ENCODE measurements at places on chromosomes 12 and 14.

GRCh38 chr12:11731455-11731854 is 82.0 kb downstream of the ETV6 start:
- no peak for DNase-seq

DNA sequence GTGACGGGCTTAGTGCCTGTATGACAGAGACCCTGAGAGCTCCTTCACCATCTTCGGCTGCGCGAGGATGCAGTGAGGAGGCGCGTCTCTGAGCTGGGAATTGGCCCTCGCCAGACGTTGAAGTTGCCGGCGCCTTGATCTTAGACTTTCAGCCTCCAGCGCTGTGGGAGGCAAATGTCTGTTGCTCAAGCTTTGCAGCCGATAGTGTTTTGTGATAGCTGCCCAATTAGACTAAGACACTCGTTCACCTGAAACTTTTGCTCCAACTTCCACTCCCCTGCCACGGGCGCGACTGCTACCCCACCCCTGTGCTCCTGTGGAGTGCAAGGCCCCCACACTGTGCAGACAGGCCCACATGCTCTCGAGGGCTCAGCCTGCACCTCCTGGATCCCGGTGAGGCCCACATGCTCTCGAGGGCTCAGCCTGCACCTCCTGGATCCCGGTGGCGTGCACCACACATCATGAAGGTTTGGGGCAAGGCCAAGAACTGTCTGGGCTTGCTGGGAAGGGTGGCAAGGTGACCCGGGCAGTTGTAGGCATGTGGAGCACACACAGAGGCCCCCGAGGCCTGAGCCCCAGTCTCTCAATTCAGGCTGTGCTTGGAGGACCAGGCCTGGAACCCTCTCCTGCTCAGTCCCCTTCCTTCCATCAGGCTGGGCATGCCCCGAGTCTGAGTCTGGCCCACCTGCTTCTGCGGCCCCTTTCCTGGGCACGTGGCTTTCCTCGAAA is 324.6 kb downstream of the TMEM121 start:
- DNase-seq, result no peak

DNA sequence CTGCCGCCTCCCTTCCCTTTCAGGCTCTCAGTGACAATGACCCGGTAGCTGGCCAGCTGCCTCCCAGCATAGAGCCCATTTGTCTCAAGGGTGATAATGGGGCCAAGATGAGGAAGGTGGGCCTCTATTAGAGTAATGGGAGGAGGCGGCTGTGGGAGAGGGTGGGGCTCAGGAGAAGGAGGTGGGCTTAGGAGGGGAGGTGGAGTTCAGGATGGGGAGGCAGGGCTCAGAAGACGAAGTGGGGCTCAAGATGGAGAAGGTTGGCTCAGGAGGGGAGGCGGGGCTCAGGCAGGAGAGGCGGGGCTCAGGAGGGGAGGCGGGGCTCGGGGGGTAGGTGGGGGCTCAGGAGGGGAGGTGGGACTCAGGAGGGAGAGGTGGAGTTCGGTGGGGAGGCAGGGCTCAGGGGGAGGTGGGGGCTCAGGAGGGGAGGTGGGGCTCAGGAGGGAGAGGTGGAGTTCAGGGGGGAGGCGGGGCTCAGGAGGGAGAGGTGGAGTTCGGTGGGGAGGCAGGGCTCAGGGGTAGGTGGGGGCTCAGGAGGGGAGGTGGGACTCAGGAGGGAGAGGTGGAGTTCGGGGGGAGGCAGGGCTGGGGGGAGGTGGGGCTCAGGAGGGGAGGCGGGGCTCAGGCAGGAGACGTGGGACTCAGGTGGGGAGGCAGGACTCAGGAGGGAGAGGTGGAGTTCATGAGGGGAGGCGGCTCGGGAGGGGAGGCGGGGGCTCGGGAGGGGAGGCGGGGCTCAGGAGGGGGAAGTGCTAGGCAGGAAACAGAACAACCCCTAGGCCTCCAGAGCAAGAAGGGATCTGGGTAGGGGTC is 36.8 kb downstream of the IQSEC3 start:
- DNase-seq, result no peak

- DNase-seq, result no peak
Measured at GRCh38 chr12:25708661-25709060, 155.6 kb upstream of the LMNTD1 start.

- no peak for DNase-seq
Measured at GRCh38 chr12:66708704-66709456, 30.0 kb upstream of the GRIP1 start.

DNA sequence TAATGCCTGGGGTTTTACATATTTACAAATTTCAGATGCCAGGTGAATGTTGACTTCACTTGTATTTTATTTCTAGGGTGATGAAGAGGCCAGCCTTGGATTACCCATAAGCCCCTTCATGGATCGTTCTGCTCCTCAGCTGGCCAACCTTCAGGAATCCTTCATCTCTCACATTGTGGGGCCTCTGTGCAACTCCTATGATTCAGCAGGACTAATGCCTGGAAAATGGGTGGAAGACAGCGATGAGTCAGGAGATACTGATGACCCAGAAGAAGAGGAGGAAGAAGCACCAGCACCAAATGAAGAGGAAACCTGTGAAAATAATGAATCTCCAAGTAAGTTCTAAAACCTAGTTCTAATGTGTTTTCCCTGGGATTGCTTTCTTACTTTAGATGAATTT is 41.3 kb upstream of the SLCO1C1 start:
- no peak for DNase-seq

DNA sequence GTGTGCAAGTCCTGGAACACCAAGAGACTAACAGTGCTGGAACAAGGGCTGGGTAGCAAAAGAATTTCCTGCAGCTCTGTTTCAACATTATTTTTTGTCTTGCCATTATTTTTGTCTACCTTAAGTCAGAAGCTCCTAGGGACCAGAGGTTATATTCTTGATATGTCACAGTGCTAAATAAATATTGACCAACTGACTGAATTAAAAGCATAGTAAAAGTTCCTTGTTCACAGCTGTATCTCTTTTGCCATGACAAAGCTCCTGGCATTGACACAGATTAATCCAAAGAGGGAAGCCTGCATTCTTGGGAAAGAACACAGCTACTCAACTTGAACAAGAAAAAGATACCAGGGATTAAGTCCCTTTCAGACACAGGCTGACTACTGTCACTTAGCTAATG is 136.5 kb downstream of the SPTSSA start:
- DNase-seq, result no peak

DNA sequence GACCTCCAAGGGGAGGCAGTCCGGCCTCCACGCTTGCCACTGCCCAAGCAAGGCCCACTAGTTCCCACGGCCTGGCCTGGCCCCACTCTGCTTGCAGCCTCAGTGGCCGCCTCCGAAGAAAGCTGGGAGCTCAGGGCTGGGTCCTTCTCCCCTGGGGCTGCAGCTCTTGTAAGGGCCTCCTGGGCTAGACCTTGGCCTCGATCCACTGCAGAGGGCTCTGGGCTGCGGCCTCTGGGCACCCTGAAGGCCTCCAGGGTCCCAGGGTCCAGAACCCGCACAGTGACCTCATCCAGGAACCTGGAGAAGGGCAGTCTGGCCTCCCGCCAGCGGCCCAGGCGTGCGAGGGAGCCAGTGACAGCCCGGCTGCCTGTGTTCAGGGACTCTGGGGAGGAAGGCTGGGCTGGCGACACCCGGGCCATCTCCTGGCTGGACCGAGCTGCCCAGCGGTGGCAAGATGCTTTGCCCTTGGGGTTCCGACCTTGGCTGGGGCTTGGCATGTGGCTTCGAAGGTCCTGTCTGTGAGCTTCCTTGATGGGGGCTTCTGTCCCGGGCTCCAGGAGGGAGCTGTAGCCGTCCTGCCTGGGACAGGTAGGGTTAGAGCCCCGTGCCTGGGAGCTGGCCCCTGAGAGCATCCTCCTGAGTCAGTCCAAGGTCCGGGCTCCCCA is 9.8 kb downstream of the BEGAIN start:
- no peak for DNase-seq

DNA sequence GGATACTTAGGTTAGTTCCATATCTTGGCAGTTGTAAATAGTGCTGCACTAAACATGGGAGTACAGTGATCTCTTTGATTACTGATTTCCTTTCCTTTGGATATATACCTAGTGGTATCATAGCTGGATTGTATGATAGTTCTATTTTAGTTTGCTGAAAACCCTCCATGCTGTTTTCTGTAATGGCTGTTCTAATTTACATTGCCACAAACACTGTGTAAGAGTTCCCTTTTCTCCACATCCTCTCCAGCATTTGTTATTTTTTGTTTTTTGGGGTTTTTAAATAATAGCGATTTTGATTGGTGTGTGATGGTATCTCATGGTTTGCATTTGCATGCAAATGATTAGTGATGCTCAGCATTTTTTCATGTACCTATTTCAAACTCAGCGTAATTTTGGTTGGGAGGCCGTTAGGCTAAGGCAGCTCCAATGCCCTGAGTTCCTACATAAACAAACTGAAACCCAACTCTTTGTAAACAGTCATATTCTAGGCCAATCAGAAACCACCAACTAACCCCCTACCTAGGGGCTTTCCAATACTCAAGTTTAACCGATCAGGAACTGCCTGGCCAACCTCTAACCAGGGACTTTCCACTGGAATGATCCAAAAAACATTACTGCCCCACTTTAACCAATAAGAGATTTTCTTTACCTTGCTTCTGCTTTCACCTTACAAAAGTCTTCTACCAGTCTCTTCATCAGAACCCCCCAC is 171.6 kb downstream of the FBXL14 start:
- DNase-seq, result no peak

- no peak for DNase-seq
Measured at GRCh38 chr14:93262446-93262845, 55.4 kb downstream of the UBR7 start.

GRCh38 chr12:112517730-112518364 is 99.1 kb downstream of the PTPN11 start:
- DNase-seq, result no peak

Measured in stimulated activated CD4-positive, alpha-beta T cell treated with anti-CD3 and anti-CD28 coated beads, Interleukin-1b, Interleukin-23, amount 100 ng/mL, for 1 hour (primary cell).